ENCODE measurements at places on chromosomes 16 and 17.

- DNase-seq, result no peak
Measured at GRCh38 chr16:88536971-88537751, 33.0 kb upstream of the ZC3H18 start.

DNA sequence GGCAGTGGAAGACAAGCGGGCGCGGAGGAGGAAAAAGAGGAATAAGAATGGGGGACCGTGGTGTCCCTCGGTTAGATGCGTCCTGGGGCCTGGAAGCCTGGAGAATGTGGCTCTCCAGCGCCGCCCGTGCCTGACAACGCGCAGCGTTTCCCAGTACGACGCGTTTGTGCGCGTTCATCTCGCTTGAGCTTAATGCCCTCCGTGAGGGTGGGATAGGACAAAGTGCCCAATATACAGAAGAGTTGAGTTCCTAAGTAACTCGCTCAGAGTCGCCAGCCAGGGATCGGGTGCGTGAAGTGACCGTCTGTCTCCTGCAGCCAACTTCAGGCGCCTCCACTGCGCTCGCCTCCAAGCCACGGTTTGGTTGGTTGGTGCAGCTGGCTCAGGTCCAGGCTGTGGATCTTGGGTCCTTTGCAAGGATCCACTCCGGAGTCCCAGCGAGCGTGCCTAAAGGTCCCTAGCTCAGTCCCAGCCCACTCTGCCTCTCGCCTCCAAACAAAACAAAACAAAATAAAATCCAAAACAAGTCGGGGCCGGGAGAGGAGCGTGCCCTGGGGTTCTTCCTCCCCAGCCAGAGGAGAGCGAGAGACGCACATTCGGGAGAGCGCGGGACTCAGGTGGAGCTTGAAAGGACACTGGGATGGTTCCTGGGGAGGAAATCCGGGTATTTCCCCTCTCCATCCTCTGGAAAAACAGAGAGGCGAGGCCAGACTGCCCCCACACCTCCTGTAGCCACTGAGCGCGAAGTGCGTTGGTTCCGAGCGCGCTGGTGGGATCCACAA lies 974 bp downstream of the GALR2 start:
- DNase-seq, result no peak

- no peak for DNase-seq
Measured at GRCh38 chr16:72166151-72166550, 5.8 kb downstream of the PMFBP1 start.

DNA sequence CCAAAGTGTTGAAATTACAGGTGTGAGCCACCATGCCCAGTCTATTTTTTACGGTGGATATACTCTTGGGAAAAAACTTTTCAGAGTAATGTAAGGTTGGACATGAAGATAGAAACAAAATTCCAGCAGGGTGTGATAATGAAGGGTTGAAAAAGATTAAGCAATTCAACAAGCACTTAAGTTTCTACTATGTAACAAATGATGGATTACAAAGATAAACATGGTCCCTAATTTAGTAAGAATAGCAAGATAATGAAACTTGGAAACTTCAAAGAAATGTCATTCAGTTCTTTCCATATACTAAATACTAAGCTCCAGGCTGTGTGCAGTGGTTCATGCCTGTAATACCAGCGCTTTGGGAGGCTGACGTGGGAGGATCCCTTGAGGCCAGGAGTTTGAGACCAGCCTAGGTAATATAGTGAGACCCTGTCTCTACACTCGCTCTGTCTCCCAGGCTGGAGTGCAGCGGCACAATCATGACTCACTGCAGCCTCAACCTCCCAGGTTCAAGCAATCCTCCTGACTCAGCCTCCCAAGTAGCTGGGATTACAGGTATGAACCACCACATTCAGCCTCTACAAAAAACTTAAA lies 31.0 kb downstream of the PSMD12 start:
- DNase-seq, result no peak

DNA sequence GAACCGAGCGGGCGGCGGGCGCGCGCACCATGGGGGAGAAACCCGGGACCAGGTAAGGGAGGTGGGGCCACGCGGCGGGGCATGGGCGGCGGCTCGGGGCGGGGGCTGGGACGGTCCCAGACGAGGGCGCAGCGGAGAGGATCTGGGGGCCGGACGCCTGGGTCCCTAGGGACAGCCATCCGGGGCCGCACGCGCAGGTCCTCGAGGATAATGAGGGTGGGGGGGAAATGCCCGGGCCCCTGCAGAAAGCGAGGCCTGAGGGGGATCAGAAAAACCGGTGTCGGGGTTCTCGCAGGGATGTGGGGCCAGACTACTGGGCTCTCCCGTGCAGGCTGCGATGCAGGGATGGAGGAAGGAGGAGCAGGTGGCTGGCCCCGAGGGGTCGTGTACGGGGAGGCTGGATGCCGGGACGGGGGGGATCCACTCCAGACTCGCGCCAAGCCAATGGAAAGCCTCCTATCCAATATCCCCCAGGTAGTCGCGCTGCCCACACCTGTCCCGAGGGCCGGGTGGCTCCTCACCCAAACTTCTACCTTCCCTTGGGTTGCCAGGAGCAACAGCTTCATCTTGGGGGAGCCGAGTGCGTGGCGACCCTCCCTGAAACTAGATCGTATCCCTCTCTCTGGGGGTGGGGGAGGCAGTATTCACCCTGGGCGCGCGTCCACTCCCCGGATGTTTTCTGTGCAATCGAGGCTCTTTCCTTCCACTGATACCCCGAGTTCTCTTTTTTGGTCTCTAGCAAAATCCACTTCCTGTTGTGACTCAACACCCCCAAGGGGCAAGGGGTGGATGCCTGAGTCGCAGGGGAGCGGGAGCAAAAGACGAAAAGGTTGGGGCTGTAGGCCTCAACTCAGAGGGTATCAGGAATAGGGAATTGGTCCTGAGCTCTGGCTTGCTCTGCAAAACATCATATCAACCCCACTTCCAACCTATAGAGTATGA lies 532 bp downstream of the ARRB2 start:
- DNase-seq, result peak; percentile 28

DNA sequence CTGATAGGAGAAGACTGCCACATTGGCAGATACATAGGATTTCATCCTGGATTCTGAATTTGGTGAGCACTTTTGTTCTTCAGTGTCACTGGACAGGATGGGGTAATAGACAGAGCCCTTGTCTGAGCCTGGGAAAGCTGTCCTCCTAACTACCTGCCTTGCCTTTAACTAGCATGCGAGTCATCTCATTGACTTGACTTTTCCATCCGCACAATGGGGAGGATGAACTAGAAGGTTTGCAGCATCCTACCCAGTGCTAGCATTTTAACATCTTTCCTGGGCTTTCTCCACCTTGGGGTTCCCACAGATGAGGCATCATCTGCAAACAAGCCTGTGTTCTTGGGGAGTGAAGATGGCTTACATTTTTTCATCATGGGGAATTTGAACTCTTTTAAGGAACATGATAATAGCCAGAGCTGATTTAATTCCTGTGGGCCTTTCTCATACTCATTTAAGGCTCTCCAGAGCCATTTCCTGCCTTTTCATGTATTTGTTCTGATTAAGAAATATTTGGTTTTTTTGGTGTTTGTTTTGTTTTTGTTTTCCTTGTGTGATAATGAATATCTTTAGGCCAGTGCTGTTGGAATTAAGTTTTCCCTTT lies 139.5 kb downstream of the MSI2 start:
- no peak for DNase-seq

DNA sequence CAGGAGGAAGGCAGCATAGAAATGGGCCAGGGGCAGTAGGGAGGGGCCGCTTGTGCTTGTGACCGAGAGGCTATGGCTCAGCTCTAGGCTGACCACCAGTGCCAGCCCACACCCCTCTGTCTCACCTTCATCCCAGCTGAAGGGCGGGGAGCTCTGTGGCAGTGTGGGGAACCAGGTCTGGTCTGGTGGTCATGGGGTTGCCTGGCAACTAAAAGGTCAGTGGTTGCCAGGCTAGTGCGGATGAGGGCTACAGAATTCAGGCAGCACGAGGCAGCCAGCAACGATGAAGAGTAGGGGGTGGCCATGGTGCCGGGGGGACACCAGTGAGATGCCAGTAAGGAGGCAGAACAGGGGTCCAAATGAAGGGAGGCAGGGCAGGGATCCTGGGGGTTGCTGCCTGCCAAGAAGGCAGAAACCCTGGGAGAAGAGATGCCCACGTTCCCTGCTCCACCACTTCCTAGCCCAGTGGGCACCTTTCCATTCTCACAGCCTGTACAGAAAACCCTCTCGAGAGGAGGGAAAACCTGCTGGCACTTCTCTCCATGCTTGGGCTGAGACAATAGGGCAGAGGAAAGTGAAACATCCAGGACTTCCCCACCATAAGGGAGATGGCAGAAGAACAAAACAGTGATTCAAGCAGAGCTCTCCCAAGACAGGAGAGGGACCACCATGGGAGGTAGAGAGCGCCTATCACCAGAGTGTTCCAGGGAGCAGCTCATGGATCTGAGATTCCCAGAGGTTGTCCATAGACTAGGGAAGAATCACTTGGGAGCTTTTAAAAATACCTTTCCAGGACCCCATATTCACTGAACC lies 39.7 kb downstream of the SRCIN1 start:
- DNase-seq, result no peak

GRCh38 chr17:10579270-10579669 lies 29.8 kb upstream of the MYH2 start:
- DNase-seq, result no peak

DNA sequence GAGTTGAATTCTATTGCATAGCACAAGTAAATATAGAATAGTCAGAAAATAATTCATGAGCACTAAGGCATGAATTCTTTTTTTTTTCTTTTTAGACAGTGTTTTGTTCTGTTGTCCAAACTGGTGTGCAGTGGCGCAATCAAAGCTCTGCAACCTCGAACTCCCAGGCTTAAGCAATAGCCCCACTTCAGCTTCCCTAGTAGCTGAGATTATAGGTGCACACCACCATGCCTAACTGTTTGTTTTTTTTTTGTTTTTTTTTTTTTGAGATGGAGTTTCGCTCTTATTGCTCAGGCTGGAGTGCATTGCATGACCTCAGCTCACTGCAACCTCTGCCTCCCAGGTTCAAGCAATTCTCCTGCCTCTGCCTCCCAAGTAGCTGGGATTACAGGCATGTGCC lies 16.6 kb downstream of the TUBD1 start:
- no peak for DNase-seq

DNA sequence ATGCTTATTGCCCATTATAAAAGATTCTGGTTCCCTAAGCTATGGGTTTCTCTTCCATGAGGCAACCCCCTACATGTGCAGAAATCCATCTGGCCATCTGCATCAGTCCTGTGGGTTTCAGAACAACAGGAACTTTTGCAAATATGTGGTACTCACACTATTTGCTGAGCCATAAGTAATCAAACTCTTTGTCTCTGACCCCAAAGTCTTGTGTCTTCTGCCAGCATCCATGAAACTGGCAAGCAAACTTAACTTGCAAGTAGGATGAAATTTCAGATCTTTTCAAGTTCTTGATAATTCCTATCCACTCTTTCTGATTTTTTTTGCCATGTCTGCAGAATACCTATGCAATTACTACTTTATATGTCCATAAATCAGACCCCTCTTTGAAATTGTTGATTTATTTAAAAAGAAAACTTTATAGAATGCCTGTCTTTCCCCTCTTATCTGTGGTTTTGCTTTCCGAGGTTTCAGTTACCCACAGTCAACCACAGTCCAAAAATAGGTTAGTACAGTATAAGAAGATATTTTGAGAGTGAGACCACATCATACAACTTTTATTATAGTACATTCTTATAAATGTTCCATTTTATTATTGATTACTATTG lies 158.4 kb upstream of the IRX3 start:
- DNase-seq, result no peak

DNA sequence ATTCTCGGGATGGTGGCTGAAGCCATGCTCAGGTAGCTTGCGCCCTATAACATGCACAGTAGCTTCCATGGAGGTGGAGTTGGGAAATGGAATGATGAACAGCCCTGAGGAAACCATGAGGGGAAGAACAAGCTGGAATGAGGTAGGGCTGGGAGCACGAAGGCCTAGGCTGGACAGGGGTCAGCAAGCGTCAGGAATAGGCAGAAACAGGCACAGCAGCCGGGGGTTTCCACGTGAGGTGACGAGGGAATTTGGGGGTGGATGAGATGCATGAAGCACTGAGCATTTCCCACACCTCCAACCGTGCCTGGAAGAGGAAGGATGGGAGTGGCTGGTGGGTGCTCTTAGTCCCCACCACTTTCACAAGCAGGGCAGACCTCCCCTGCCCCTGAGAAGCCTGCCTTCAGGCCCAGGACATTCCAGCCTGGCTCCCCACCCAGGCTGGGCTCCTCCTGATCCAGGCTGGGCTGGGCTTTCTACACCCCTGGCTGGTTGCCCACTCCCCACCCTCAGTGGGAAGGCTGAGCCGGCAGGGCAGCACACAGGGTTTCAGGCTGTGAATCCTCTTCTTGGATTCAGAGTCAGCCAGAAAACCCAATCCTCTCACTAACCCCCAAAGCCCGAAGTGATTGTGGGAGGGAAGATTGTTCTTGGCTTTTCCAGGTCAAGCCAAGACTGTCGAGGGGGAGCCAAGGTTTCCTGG lies 21.9 kb downstream of the PLEKHG4 start:
- no peak for DNase-seq

- no peak for DNase-seq
Measured at GRCh38 chr17:9187828-9188227, 166.5 kb downstream of the NTN1 start.

GRCh38 chr17:41579484-41580243 lies 7.0 kb downstream of the KRT14 start:
- DNase-seq, result peak; percentile 27

- DNase-seq, result no peak
Measured at GRCh38 chr16:64364894-64365293, 757.0 kb downstream of the CDH11 start.

GRCh38 chr16:27703545-27703944 lies 153.6 kb downstream of the KATNIP start:
- no peak for DNase-seq

- DNase-seq, result no peak
Measured at GRCh38 chr16:89371968-89372634, 118.3 kb downstream of the ANKRD11 start.

- DNase-seq, result no peak
Measured at GRCh38 chr17:28008513-28008912, 34.0 kb upstream of the NLK start.

- no peak for DNase-seq
Measured at GRCh38 chr17:46159686-46160085, 33.5 kb downstream of the KANSL1 start.

DNA sequence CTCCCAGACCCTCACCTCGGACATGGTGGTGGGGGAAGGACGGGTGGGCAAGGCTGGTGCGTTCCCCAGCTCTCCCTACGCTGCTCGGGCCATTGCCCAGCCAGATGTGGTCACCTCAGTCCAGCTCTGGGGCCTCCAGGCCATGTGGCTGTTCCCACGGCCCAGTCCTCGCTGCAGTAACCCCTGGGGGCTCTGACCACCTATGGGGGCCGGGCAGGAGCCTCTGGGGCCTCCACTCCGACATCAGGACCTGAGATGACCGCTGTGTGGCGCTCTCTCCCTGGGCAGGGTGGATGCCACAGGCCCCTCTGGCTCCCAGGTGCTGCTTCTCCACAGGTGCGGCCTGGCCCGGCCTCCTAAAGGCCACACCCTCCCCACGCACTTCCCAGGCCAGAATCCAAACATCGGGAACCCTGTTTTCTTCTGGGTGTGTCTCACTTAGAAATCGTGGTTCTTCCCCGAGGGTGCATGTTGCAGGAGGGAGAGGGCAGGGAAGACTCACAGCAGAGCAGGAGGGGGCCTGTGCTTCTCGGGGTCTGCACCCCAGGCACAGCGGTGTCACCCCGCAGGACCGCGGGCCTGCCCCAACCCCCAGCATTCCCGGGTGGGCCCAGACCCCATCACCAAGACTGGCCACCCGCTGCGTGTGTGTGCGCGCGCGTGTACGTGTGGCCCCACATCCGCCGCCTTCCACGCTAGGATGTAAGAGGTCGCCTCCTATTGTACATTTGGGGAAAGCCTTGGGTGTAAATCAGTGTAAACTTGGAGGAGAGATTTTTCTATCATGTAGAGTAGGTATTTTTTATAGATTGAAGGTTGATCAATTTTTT lies 5.9 kb upstream of the CAPN15 start:
- DNase-seq, result no peak

GRCh38 chr17:69367298-69367697 lies 40.4 kb upstream of the ABCA5 start:
- DNase-seq, result no peak

Measured in stimulated activated CD8-positive, alpha-beta memory T cell treated with anti-CD3 and anti-CD28 coated beads, Interleukin-15, amount 100 ng/mL, for 1 hour (primary cell).